ENCODE measurements at places on chromosomes 3 and 15.
A peak's percentile ranks its signal among the peaks of the same experiment; 100 is the strongest.

DNA sequence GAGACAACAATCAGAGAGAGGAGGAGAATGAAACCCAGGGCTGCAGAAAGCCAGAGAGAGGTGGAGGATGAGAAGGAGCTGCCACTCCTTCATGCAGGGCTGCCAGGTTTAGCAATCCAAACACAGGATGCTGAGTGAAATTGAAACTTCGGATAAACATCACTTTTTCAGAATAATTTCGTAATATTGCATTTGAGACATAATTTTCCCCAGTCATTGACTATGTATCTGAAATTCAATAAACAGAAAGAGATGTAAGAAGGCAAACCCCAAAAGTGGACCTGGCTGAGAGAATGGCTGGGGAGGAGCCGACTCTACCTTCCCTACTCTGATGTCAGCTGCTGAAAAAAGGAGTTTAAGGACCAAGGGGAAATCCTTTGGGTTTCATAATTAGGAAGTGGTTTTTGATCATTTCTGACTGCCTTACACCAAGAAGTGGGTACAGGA is 33.8 kb downstream of the SLC9A9 start:
- DNase-seq: no peak

GRCh38 chr15:80912673-80913072 is 76.9 kb downstream of the MESD start:
- no peak for DNase-seq

GRCh38 chr15:34241376-34242330 is 16.8 kb downstream of the EMC4 start:
- DNase-seq: peak; percentile 71

DNA sequence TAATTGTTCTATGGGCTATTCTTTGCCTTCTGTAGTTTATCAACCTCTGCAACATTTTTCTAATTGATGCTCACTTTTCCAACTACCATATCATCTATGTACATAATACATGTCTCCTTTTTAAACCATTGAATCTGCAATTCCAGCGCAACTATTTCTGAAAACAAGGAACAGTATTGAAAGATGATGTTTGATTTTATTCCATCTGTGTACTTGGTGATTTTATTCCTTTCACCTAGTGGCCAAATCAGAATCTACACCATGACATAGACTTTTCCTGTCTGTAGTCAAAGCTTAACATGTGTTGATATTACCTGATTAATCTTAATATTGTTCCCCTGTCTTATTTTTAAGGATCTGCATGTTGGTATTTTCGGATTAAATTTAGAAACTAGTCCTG is 13.0 kb downstream of the NKTR start:
- DNase-seq: peak; percentile 50

- DNase-seq: peak; percentile 49
Observed at GRCh38 chr3:1439395-1439794, 346.6 kb downstream of the CNTN6 start.

DNA sequence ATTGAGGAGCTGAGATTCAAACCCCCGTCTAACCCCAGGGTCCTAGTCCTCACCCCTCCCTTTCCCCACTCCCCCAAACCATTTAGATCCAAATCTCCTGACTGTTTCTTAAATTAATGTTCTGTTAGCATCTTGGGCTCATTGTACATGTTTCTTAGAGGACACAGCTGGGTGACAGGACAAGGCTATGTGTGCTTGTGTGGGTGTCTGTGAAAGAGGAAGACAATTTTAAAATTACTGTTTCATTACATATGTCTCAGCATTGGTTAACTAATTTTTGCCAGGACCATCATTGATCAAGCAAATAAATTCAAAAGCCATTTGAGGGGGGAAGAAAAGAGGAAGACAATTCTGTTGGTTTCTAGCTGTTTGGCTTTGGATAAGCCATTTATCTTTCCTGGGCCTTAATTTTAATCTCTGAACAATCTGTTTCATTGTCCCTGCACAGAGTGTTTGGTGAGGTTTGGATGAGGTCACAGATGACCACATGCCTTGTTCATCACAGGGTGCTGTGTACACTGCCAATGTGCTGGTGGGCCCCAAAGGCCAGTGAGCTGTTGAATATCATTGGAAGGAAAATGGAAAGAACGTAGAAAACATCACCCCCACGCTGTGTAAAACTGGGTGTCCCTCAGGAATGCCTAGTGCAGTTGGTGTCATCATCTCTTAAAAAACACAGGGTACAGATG is 51.9 kb downstream of the RPLP1 start:
- DNase-seq: peak; percentile 18

- DNase-seq: no peak
Observed at GRCh38 chr3:146092230-146092629, 68.8 kb downstream of the PLOD2 start.

GRCh38 chr15:90915808-90916440 is 12.8 kb downstream of the MAN2A2 start:
- DNase-seq: no peak

DNA sequence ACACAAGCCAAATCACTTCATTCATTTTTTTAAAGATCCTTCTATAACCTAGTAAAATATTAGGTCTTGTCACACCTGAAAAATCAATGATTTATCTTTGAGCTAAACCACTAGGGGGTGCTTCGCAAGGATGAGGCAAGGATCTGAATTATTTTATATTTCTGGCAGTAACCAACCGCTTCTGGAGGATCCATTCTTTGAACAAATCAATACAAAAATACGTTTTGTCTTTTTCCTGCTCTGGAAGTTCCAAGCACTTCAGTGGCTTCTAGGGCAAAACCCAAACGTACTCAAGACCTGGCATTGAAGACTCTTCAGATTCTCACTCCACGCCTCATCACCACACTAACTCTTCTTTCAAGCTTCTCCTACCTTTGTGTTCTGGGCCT is 486 bp downstream of the LSG1 start:
- peak; percentile 42 for DNase-seq
